Effector memory CD4-positive, alpha-beta T cell (primary cell): ENCODE measurements at places on chromosomes 2 and 18.

GRCh38 chr2:169625781-169626180 lies 41.6 kb downstream of the PPIG start:
- no peak overlapping the region for H3K4me3 ChIP-seq
- no peaks in the 10 kb centered on the region for H3K27me3 ChIP-seq
- no peaks in the 10 kb centered on the region for H3K4me1 ChIP-seq

DNA sequence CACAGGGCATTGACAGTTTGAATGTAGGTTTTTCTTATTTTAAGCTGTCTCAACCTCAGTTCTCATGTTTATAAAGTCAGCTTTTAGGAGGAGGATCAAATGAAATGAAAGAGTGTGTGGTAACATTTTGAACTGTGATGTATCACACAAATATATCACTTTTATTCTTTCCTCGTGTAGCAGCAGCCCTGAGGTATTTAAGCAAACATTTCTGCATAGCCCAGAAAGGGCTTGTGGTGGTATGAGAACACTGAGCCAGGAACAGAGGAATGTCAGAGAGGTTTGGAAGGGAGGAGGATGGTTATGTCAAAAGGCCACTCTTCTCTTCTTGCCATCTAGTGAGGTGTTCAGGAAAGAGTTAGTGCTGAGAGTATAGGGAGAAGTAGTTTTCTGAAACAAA lies 150.2 kb downstream of the PARD3B start:
- H3K4me3 ChIP-seq, result no peak overlapping the region
- H3K4me1 ChIP-seq, result no peaks in the 10 kb centered on the region
- no peak for DNase-seq
- H3K27ac ChIP-seq, result no peak overlapping the region
- no peaks in the 10 kb centered on the region for H3K36me3 ChIP-seq

DNA sequence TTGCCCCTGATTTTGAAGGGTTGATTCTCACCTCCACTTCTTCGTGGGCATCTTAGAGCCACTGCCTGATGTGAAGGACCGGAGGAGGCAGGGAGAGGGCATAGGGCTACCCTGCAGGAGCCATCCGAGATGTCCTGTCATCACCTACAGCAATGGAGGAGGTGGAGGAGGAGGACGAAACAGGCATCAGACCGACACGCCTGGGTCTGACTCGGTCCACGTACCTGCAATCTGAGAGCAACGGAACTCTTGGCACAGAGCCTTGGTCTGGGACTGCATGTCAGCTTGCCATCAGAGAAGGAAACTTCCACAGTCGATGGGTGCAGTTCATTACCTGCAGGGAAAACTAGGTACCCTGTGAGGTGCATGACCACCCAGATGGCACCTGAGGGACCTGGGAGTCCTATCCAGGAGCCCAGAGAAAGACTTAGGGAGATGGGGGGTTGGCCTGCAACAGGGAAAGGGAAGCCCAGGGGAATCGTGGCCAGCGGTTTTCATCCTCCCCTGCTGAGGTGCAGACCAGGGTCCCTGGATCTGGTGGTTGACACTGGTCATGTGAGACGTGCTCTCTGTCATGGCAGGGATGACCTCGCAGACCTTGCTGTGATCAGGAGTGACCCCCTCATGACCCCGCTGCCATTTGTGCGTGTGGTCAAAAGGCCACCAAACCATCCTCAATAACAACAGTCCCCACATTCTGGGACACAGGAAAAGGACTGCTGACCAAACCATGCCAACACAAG lies 190.8 kb downstream of the SEPTIN10 start:
- no peaks in the 10 kb centered on the region for H3K27me3 ChIP-seq
- H3K27ac ChIP-seq, result no peak overlapping the region
- no peaks in the 10 kb centered on the region for H3K4me1 ChIP-seq
- DNase-seq, result no peak
- H3K4me3 ChIP-seq, result no peak overlapping the region

- H3K4me3 ChIP-seq, result no peak overlapping the region
- no peak overlapping the region for H3K27ac ChIP-seq
- H3K36me3 ChIP-seq, result no peaks in the 10 kb centered on the region
- no peaks in the 10 kb centered on the region for H3K4me1 ChIP-seq
Measured at GRCh38 chr2:149246186-149246585, 84.2 kb upstream of the LYPD6 start.

DNA sequence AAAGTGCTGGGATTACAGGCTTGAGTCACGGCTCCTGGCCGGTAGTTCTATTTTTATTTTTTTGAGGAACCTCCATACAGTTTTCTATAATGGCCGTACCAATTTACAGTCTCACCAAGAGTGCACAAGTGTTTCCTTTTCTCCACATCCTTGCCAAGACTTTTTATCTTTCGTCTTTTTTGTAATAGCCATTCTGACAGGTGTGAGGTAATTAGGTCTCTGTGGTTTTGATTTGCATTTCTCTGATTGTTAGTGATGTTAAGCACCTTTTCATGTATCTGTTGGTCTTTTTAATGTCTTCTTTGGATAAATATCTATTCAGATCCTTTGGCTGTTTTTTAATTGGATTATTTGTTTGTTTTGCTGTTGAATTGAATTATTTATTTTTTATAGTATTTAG lies 9.3 kb downstream of the ARMC9 start:
- H3K27me3 ChIP-seq, result no peaks in the 10 kb centered on the region
- no peak overlapping the region for H3K4me3 ChIP-seq
- no peaks in the 10 kb centered on the region for H3K4me1 ChIP-seq
- DNase-seq, result no peak
- H3K36me3 ChIP-seq, result no peaks in the 10 kb centered on the region
- H3K27ac ChIP-seq, result no peak overlapping the region

GRCh38 chr18:45680066-45680690 lies 43.8 kb upstream of the SLC14A1 start:
- DNase-seq, result no peak
- H3K4me1 ChIP-seq, result no peaks in the 10 kb centered on the region
- no peaks in the 10 kb centered on the region for H3K36me3 ChIP-seq

GRCh38 chr18:71443706-71444480 lies 1100.2 kb downstream of the CBLN2 start:
- H3K36me3 ChIP-seq, result no peaks in the 10 kb centered on the region
- no peaks in the 10 kb centered on the region for H3K4me1 ChIP-seq
- DNase-seq, result no peak
- H3K27ac ChIP-seq, result no peak overlapping the region
- H3K27me3 ChIP-seq, result no peaks in the 10 kb centered on the region

DNA sequence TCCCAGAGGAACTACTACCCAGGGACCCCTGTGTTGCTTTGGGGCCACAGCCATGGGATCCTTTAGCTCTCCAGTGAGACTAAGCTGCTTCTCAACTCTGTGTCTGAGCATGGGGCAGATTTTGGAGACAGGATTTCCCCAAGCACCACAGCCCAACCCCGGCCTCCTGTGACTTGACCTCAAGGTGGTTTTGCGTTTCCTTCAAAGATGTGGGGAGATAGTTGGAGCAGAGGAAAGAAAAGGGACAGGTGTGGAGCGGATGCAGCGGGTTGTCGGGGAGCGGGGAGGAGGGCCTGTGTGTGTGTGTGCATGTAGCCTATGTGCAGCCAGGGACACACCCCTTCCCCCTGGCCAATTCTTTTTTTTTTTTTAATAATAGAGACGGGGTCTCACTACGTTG lies 10.2 kb downstream of the ARID5A start:
- H3K36me3 ChIP-seq, result peaks cover 54% of the 10 kb centered on the region
- H3K4me1 ChIP-seq, result peaks cover 33% of the 10 kb centered on the region
- no peaks in the 10 kb centered on the region for H3K27me3 ChIP-seq
- no peak overlapping the region for H3K27ac ChIP-seq
- DNase-seq, result no peak
- no peak overlapping the region for H3K4me3 ChIP-seq

DNA sequence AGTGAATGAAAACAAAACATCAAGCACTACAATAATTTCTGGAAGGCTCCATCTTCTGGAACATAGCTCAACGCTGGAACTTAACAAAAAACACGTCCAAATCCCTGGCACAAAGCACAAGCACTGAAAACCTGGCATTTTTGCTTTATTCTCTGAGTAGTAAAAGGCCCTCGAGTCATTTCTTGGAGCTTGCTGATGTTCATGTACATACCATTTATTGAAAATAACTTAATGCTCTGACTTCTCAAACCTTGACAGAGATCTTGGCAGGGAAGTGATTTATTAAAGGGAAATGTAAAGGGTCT lies 76.5 kb upstream of the STK17B start:
- no peak overlapping the region for H3K27ac ChIP-seq
- no peaks in the 10 kb centered on the region for H3K27me3 ChIP-seq
- no peaks in the 10 kb centered on the region for H3K36me3 ChIP-seq
- peaks cover 30% of the 10 kb centered on the region for H3K4me1 ChIP-seq
- H3K4me3 ChIP-seq, result no peak overlapping the region
- DNase-seq, result no peak

DNA sequence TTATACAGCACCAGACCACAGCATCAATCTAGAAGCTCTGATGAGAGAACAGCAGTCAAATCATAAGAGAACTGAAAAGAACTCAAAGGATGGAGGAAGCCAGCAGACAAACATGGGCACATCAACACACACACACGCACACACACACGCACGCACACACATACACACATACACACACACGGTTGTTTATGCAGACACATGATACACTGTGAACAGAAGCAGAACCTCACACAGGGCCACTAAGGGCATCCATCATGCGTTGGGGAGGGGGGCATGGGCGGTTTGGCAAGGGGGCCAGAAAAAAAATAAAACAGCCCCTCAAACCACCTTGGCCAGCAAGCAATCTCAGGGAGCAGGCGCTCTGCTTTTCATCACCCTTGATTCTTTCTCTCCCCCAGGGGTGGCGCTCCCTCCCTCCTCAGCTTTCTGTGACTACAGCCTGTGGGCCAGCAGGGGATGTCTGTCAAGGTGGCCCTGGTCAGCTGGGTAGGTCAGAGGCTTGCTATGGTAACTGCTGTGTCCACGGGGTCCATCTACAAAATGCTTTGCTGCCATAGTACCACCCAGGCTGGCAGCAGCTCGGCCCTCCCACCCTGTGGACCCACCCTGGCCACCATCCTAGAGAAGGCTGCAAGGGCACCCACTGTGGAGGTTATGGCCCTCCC lies 318.0 kb downstream of the CELF4 start:
- H3K4me3 ChIP-seq, result no peak overlapping the region
- DNase-seq, result no peak
- H3K4me1 ChIP-seq, result no peaks in the 10 kb centered on the region
- no peak overlapping the region for H3K27ac ChIP-seq
- peaks cover 3% of the 10 kb centered on the region for H3K27me3 ChIP-seq
- H3K36me3 ChIP-seq, result no peaks in the 10 kb centered on the region

DNA sequence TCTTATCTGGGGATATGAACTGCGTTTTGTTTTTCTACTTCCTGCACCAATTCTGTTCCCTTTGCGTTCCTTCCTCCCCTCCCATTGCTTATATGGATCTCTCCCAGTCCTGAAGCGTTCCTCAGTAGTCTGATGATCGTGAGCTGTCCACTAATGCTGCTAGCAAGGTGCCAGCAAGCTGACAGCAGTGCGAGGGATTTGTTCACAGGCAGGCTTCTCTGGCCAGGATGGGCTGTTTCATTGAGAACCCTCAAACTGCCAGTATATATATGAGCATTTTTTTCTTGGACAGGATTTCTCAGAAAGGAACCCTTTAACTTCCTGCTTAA lies 40.1 kb downstream of the GTF3C3 start:
- H3K36me3 ChIP-seq, result peaks cover under 1% of the 10 kb centered on the region
- H3K4me1 ChIP-seq, result no peaks in the 10 kb centered on the region
- H3K27ac ChIP-seq, result no peak overlapping the region
- no peak overlapping the region for H3K4me3 ChIP-seq

- no peaks in the 10 kb centered on the region for H3K4me1 ChIP-seq
- no peak overlapping the region for H3K27ac ChIP-seq
- peaks cover 52% of the 10 kb centered on the region for H3K36me3 ChIP-seq
- no peak overlapping the region for H3K4me3 ChIP-seq
Measured at GRCh38 chr2:60899892-60900249, 18.5 kb downstream of the REL start.

DNA sequence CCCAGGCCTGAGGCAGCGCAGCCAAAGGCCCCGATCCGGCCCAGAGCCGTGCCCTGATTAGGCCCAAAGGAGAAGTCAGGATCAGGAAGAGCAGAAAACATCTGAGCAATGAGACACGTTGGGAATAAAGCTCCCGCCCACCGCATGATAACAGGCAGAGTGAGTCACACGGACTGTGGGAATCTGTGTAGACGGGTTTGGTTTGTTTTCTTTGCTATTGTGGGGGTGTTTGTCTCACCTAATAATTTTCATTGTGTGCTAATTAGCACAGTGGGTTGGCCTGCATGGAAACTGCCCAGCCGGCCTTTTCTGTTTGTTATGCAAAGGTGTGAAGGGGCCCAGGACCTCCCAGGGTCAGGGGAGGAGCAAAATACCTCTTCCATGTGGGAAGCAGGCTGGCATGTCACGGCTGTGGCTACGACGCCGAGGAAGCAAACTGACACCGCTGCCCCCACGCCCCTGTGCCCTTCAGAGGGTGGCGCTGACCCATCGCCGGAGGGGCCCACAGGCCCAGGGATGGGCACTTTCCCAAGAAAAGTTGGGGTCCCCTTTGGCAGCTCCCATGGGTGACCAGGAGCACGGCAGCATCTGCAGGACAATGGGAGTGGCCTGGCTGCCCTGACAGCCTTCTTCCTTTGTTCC lies 68.4 kb upstream of the CTDP1 start:
- no peaks in the 10 kb centered on the region for H3K36me3 ChIP-seq
- no peak overlapping the region for H3K4me3 ChIP-seq
- no peak overlapping the region for H3K27ac ChIP-seq
- H3K4me1 ChIP-seq, result no peaks in the 10 kb centered on the region
- no peaks in the 10 kb centered on the region for H3K27me3 ChIP-seq
- no peak for DNase-seq

GRCh38 chr18:42640160-42640559 lies 475.3 kb downstream of the RIT2 start:
- no peaks in the 10 kb centered on the region for H3K27me3 ChIP-seq
- H3K36me3 ChIP-seq, result no peaks in the 10 kb centered on the region
- H3K4me1 ChIP-seq, result no peaks in the 10 kb centered on the region
- H3K27ac ChIP-seq, result no peak overlapping the region
- DNase-seq, result no peak

- no peaks in the 10 kb centered on the region for H3K27me3 ChIP-seq
- peaks cover 24% of the 10 kb centered on the region for H3K4me1 ChIP-seq
- no peak for DNase-seq
Measured at GRCh38 chr2:27353762-27354596, 2.6 kb downstream of the GTF3C2 start.

DNA sequence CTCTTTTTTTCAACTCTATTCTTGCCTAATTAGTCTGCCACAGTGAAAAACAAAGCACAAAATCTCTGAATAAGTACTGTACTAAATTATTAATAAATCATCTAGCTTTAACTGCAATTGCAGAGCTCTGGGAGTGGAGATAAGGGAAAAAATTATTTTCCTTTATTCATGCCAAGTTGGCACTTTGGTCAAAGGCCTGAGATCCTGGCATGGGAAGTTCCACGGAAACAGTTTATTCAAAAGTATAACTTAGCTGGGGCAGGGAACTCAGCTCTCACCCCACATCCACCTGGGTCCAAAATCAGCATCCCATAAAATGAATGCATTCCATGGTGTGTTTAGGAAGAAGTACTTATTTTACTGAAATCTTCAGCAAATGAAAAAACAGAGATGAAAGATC lies 185.2 kb upstream of the APCDD1 start:
- H3K4me1 ChIP-seq, result no peaks in the 10 kb centered on the region
- no peak for DNase-seq
- H3K36me3 ChIP-seq, result no peaks in the 10 kb centered on the region
- H3K27me3 ChIP-seq, result no peaks in the 10 kb centered on the region

- peak; percentile 23 for DNase-seq
- H3K4me1 ChIP-seq, result peaks cover 28% of the 10 kb centered on the region
- H3K4me3 ChIP-seq, result peak overlapping the region; percentile 64
Measured at GRCh38 chr2:174634130-174635014, 36.8 kb upstream of the WIPF1 start.

- no peaks in the 10 kb centered on the region for H3K27me3 ChIP-seq
- H3K27ac ChIP-seq, result no peak overlapping the region
- no peak for DNase-seq
Measured at GRCh38 chr2:155583674-155584195, 748.8 kb downstream of the NR4A2 start.

- H3K36me3 ChIP-seq, result no peaks in the 10 kb centered on the region
- H3K27me3 ChIP-seq, result no peaks in the 10 kb centered on the region
- DNase-seq, result peak; percentile 76
- H3K27ac ChIP-seq, result peak within 1 kb of the TSS; percentile 94
Measured at GRCh38 chr2:201116115-201116958, at the start of gene CFLAR. Gene CFLAR, plus strand, starts transcription at chr2:201116164. Its CDS starts 13,702 bp downstream, at chr2:201129866.
